Stimulated activated naive CD8-positive, alpha-beta T cell treated with anti-CD3 and anti-CD28 coated beads, Interleukin-15, Interleukin-2, amounts not matched to agents 100 U/mL and 50 U/mL, for 24 hours (primary cell): ENCODE measurements at places on chromosomes 2 and 18.

- no peak for DNase-seq
Measured at GRCh38 chr18:79479116-79479760, 83.5 kb downstream of the NFATC1 start.

GRCh38 chr2:227052879-227053278 lies 111.1 kb downstream of the COL4A4 start:
- DNase-seq, result no peak

GRCh38 chr18:10197097-10197496 lies 257.3 kb upstream of the APCDD1 start:
- DNase-seq, result no peak

DNA sequence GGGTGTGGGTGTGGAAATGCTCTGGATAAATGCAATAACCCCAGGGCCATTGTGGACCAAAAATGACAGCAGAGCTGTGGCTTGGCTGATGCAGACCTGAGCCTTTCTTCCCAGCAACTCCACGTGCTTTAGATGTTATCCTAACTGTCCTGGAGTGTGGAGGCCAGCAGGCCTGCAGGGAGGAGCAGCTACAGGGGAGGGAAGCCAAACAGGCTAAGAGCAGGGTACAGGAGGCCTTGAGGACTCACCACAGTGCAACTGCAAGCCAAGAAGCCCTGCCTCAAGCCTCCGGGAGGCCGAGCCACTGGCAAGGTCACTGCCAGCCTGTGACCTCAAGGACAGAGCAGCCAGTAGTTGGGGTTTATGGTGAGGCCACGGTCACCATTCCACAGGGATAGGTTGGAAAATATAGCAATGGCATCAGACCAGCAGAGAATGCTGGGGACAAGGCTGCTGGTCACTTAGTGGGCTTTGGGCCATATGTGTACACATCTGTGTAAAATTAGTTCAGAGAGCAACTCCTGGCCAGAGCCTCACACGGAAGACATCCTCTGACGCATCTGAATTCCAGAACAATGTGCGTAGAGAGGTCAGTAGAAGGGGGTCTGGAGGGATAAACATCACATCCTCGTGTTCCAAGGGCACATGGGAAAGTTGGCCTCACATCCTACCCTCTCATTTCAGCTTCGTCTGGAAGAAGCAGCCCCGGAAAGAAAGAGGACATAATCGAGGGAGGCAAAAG lies 76.2 kb upstream of the UPP2 start:
- no peak for DNase-seq

DNA sequence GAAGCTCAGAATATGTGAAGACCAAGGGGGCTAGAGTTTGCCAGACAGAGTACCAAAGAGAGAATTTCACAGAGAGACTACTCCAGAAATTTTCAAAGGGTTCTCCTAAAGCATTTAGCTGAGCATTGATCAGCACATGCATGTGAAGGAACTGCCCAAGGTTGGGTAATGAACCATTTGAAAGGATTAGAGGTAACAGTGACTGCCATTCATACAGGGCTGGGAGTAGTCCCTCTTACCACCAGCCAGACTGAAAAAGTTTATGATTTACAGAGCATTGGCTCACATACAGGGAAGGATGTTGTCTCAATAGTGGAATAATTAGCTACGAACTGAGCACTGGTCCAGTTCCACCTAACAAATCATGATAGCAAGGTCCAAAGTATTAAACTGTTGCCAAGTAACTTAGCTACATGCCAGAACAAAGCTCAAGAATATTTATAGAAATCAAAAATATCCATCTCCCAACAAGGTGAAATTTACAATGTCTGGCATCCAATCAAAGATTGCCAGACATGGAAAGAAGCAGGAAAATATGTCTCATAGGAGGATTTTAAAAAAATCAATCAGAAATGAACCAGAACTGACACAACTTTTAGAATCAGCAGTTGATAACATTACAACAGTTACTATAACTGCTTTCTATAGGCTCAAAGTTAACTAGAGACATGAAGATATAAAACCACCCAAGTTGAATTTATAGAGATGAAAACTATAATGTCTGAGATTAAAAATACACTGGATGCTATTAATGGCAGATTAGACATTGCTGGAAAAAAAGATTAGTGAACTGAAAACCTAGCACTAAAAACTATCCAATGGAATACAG lies 25.7 kb upstream of the RNF103 start:
- DNase-seq, result no peak

- no peak for DNase-seq
Measured at GRCh38 chr2:73134471-73134870, 21.7 kb upstream of the RAB11FIP5 start.
